ENCODE measurements at places on chromosomes 11 and 22. TPM values are rescaled to one million over a fixed set of nuclear protein-coding genes. Genes with fewer than 3 reads are reported as not detected.

OR52I1 gene
- total RNA-seq: not detected

ATXN10 gene
- 294 TPM for total RNA-seq

CHST1 gene
- total RNA-seq: 13.2 TPM

UBASH3B gene
- total RNA-seq: 15.3 TPM

NCR3LG1 gene
- 5.8 TPM for total RNA-seq

BBOX1 gene
- total RNA-seq: not detected

APOA5 gene
- not detected for total RNA-seq

CD6 gene
- not detected for total RNA-seq

FAM83F gene
- not detected for total RNA-seq

LARGE2 gene
- 10.9 TPM for total RNA-seq

JAML gene
- not detected for total RNA-seq

FAT3 gene
- total RNA-seq: 7.3 TPM

DNA sequence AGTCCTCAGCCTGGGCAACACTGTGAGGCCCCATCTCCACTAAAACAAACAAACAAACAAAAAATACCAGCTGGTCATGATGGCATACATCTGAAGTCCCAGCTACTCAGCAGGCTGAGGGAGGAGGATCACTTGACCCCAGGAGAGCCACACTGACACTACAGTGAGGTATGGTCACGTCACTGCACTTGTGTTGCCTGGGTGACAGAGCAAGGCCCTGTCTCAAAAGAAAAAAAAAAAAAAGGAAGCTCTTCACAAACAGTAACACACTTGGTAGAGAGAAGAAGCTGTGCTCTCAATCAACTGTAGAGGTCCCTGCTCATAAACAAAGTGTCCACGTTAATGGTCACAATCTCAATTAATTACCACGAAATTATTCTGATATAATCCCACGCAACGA, 401.6 kb upstream of the CCDC90B start:
- no peak for DNase-seq
- H3K4me3 ChIP-seq: no peak overlapping the region
- peaks cover 29% of the 10 kb centered on the region for H3K36me3 ChIP-seq
- H3K4me1 ChIP-seq: peaks cover 69% of the 10 kb centered on the region
- H3K27me3 ChIP-seq: no peaks in the 10 kb centered on the region
- no peak overlapping the region for H3K27ac ChIP-seq

- no peak overlapping the region for H3K27ac ChIP-seq
- H3K27me3 ChIP-seq: peaks cover 29% of the 10 kb centered on the region
- H3K4me3 ChIP-seq: no peak overlapping the region
- DNase-seq: peak; percentile 83
- no peaks in the 10 kb centered on the region for H3K36me3 ChIP-seq
Observed at GRCh38 chr22:43385770-43386641, 25.8 kb upstream of the MPPED1 start.

DNA sequence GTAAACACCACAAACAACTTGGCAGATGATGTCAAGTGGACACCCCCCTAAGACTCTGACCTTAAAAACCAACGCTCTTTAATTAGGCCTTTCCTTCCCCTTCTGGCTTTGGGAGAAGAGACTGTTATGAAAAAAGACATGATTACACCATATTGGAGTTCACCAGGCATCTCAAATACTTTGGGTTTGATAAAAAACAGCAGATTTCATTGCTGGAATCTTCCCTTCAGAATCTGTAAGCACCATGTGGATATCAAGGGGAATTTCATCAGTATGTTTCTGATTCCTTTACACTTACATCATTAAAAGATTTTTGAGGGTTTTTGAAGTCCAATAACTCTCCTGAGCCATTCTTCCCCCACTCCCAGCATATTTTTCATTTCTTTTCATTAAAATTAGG, 85.6 kb downstream of the KIRREL3 start:
- no peaks in the 10 kb centered on the region for H3K27me3 ChIP-seq
- no peak overlapping the region for H3K4me3 ChIP-seq
- DNase-seq: no peak
- no peak overlapping the region for H3K27ac ChIP-seq
- no peaks in the 10 kb centered on the region for H3K4me1 ChIP-seq

DNA sequence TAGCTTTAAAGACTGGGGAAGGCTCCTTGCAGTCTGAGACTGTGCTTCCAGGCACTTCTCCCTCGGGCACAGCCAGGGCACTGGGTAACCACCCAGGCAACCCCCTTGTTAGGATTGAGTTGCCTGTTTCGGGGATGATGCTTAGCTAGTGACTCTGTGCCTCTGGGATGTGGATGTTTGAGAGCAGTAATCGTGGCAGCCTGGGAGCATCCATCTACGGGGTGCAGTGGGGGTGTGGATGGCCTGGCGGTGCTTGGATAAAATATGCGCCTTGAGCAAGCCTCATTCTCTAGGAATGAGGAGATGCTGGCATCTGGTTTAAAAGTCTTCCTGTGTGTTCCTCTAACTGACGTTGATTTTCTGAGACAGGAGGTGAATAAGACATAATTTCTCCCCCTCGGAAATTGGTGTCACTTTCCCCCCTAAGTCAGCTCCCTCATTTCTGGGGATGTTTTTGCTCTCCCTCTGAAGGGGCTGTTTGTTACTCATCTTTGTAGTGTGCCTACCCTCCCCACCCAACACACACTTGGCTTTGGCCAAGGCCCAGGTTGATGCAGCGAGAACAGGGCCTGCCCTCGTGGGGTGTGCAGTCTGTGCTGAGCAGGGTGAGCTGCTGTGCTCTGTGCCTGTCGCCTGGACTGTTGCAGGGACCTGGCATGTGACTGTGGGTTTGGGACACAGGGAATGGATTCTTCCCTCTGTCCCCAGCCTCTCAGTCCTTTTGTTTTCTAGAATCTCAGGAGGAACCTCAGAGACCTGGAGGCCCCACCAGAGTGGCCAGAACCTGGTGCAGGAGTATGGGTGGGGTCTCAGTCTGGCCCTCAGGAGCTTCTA, 2.0 kb downstream of the GNAZ start:
- no peak overlapping the region for H3K4me3 ChIP-seq
- no peak overlapping the region for H3K27ac ChIP-seq
- H3K27me3 ChIP-seq: no peaks in the 10 kb centered on the region
- H3K36me3 ChIP-seq: no peaks in the 10 kb centered on the region

- DNase-seq: no peak
- no peaks in the 10 kb centered on the region for H3K27me3 ChIP-seq
- no peak overlapping the region for H3K27ac ChIP-seq
- no peaks in the 10 kb centered on the region for H3K36me3 ChIP-seq
- H3K4me3 ChIP-seq: no peak overlapping the region
Observed at GRCh38 chr11:11501546-11502262, 120.1 kb downstream of the GALNT18 start.

GRCh38 chr11:87125257-87125656, 87.5 kb downstream of the TMEM135 start:
- peak; percentile 28 for DNase-seq
- peaks cover 62% of the 10 kb centered on the region for H3K4me1 ChIP-seq
- H3K27ac ChIP-seq: no peak overlapping the region

- peaks cover 23% of the 10 kb centered on the region for H3K36me3 ChIP-seq
- peak overlapping the region; percentile 65 for H3K4me3 ChIP-seq
- no peaks in the 10 kb centered on the region for H3K27me3 ChIP-seq
- peak overlapping the region; percentile 91 for H3K27ac ChIP-seq
- no peak for DNase-seq
Observed at GRCh38 chr11:27505781-27506180, 788 bp downstream of the LIN7C start.

DNA sequence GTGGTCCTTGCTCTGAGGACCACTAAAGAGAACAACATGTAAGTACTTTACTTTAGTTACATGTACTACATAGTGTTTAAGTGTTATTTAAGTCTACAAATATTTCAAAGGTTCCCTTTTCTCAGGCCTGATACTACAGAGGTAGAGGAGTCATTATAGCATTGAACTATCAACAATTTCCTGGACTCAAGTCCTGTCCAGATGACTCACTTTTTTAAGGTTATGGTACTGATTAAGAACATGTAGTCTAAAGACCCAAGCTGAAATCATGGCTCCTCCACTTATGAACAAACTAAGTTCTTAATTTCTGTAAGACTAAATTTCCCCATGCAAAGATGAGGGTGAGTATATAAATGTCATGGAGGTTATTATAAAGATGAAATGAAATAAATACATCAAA, 74.7 kb downstream of the NARS2 start:
- H3K4me3 ChIP-seq: no peak overlapping the region
- no peaks in the 10 kb centered on the region for H3K36me3 ChIP-seq
- peaks cover 3% of the 10 kb centered on the region for H3K4me1 ChIP-seq
- no peak for DNase-seq
- no peak overlapping the region for H3K27ac ChIP-seq
- H3K27me3 ChIP-seq: no peaks in the 10 kb centered on the region

DNA sequence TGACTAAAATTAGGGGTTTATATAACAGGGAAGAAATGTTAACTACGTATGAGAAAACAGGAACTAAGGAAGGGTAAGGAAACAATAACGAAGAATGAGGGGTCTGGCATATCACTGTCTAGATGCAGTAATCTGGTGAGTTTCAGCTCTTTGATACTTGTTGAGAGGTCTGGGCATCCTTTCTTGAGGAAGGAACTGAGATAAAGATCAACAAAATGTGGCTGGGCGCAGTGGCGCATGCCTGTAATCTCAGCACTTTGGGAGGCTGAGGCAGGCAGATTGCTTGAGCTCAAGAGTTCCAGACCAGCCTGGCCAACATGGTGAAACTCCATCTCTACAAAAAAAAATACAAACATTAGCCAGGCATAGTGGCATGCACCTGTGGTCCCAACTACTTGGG, 2.7 kb downstream of the DCDC1 start:
- H3K36me3 ChIP-seq: peaks cover 3% of the 10 kb centered on the region
- H3K27me3 ChIP-seq: peaks cover 49% of the 10 kb centered on the region
- peaks cover 20% of the 10 kb centered on the region for H3K4me1 ChIP-seq
- no peak for DNase-seq
- H3K4me3 ChIP-seq: no peak overlapping the region
- H3K27ac ChIP-seq: no peak overlapping the region

GRCh38 chr11:72777755-72778278, 16.0 kb downstream of the STARD10 start:
- no peaks in the 10 kb centered on the region for H3K27me3 ChIP-seq
- H3K4me1 ChIP-seq: peaks cover 23% of the 10 kb centered on the region
- no peaks in the 10 kb centered on the region for H3K36me3 ChIP-seq

DNA sequence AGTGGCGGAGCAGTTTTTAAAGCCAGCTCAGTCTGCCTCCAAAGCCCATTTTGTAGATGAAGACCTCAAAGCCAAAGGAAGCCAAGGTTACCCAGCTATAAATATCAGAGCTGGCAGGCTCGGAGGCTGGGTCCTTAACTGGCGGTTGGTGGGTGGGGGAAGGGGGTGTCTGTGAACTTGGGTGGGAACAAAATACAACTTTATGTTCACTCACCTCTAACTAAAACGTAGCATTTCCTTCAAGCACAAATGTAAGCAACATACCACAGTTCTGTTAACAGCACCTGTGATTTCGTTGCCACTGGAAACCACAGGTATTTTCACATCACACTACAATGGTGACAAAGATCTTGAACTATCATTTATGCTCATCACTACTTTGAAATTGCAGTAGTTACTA, 99.7 kb upstream of the SYT13 start:
- H3K27me3 ChIP-seq: no peaks in the 10 kb centered on the region
- H3K4me3 ChIP-seq: no peak overlapping the region
- no peak for DNase-seq
- H3K27ac ChIP-seq: no peak overlapping the region

GRCh38 chr11:61627850-61628661, 47.2 kb upstream of the SYT7 start:
- H3K36me3 ChIP-seq: no peaks in the 10 kb centered on the region
- peak; percentile 45 for DNase-seq
- H3K27me3 ChIP-seq: no peaks in the 10 kb centered on the region
- H3K4me1 ChIP-seq: peaks cover 8% of the 10 kb centered on the region
- H3K27ac ChIP-seq: no peak overlapping the region
- H3K4me3 ChIP-seq: no peak overlapping the region

GRCh38 chr11:65412271-65413076, 10.1 kb upstream of the NEAT1 start:
- H3K27ac ChIP-seq: peak overlapping the region; percentile 50
- peaks cover 15% of the 10 kb centered on the region for H3K4me1 ChIP-seq
- H3K27me3 ChIP-seq: no peaks in the 10 kb centered on the region
- DNase-seq: no peak

- no peak overlapping the region for H3K27ac ChIP-seq
- H3K4me3 ChIP-seq: no peak overlapping the region
Observed at GRCh38 chr11:45616802-45617549, 48.4 kb downstream of the CHST1 start.

DNA sequence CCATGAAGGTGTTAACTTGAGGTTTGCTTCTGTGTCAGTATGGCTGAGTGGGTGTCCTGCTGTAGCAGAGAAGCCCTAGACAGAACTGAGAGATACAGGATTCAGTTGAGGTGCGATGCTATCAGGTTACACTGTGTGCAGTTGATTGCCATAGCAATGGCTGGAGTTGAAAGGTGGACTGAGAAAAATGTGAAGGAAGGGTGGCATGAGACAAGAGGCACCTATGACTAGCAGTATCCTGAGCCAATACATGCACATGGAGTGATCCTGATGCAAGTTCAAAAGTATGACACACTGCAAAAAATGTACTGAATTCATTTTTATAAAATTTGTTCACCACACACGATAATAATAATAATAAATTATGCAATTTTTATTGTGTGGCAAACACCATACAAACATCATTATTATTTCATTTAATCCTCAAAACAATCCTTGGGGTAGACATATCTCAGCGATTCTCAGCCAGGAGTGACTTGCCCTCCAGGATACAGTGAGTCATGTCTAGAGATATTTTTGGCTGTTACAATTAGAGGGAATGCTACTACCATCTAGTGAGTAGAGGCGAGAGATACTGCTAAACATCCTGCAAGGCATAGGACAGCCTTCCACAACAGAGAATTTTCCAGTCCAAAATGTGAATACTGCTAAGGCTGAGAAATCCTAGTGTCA, 3.9 kb upstream of the PIWIL4 start:
- no peak overlapping the region for H3K4me3 ChIP-seq
- DNase-seq: peak; percentile 28
- H3K36me3 ChIP-seq: no peaks in the 10 kb centered on the region

GRCh38 chr11:11836676-11837231, 5.0 kb upstream of the USP47 start:
- H3K27ac ChIP-seq: no peak overlapping the region
- H3K36me3 ChIP-seq: no peaks in the 10 kb centered on the region
- no peaks in the 10 kb centered on the region for H3K27me3 ChIP-seq
- H3K4me3 ChIP-seq: no peak overlapping the region

DNA sequence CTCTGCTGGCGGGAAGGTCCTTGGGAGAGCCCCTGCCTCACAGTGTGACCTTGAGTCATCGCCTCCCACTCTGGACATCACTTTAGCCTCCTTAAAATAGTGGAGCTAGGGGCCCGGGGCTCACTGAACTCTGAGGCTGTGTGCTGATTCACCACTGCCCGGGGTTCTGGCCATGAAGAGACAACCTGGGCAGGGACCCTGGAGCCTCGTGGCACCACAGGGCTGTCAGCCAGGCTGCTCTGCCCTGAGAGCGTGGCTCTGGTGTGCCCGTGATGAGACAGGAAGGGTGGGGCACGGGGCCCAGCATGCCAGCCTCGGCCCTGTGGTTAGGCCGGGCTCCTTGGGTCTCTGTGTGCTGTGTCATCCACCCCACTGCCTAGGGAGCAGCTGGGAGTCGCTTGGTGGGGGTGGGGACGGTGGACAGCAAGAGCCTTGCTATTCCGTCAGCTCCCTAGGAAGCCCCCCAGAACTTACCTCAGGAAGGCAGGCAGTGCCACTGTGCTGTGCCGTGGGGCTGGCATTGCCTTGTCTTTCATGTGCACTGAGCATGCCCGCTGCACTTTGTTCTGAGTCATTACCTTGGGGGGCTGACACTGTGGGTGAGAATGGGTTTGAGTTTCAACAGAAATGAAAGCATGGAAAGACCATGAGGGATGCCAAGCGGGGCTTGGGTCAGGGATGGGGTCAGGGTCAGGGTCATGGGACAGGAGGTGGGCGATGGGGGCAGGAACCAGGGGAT, 31.7 kb downstream of the TPCN2 start:
- no peak for DNase-seq
- H3K4me1 ChIP-seq: no peaks in the 10 kb centered on the region
- no peak overlapping the region for H3K4me3 ChIP-seq
- no peaks in the 10 kb centered on the region for H3K27me3 ChIP-seq
- peaks cover 14% of the 10 kb centered on the region for H3K36me3 ChIP-seq

Data from A673 (cell line).